ENCODE measurements at places on chromosomes 6 and 20.

- DNase-seq, result no peak
Measured at GRCh38 chr6:133854364-133855275, 34.3 kb upstream of the TCF21 start.

DNA sequence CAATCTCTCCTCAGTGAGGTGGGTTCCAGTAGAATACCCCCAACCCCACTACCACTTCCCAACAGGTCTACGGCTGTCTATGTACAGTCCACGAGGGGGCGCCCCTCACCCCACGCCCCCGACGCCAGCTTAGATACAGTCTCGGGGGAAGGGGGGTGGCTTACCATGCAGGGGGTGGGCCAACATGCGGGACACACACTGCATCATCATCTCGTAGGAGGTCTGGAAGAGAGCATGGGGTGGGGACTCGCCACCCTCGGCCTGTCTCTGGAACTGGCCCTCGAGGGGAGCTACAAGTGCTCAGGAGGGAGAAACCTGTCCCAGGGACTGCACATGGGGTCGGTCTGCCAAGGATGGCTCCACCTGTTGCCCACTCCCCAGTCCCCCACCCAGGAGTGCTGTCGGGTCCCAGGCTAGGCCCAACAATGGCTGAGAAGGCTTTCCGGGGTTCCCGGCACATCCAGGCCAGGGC is 8.5 kb downstream of the MTCH1 start:
- DNase-seq, result no peak

- no peak for DNase-seq
Measured at GRCh38 chr6:146574211-146574610, 24.6 kb upstream of the ADGB start.

- DNase-seq, result no peak
Measured at GRCh38 chr6:169166896-169167580, 86.6 kb downstream of the THBS2 start.

DNA sequence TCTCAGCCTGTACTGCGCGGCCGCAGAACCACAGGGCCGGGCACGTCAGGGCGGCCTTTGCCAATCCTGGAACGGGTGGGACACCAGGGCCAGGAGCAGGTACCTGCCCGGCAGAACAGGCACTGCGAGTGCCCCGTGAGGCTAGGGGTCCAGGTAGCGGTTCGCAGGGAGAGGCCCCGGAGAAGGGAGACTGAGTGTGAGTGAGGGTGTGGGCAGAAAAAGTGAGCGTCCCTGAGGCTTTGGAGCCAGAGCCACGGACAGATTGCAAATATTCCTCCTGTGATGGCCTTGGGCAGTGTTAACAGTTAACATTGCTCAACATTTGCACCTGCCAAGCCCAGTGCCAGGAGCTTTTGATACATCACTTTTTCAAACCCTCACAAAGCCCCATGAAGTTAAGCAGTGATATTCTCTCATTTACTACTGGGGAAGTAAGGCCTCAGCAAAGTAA is 491 bp downstream of the GNMT start:
- DNase-seq, result no peak

- DNase-seq, result no peak
Measured at GRCh38 chr6:24545691-24546090, 50.9 kb downstream of the ALDH5A1 start.

DNA sequence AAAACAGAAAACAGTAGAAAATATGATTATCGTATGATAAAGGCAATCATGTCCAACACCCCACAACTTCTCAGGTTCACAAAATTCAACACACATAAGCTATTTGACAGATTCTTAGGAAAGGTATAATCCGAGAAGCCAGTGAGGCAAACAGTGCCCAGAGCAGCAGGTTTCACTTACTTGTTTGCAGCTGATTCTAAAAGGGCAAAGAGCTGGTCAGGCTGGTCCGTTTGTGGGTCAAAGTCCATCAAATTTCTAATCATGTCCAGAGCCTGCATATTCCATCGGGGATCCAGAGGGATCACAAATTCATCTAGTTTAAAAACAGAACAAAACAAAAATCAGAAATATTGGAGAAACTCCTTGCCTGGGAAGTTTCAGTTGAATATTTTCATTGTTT is 69.8 kb upstream of the LYRM2 start:
- no peak for DNase-seq

- DNase-seq, result no peak
Measured at GRCh38 chr6:24053057-24053456, 73.0 kb upstream of the NRSN1 start.

- no peak for DNase-seq
Measured at GRCh38 chr6:1705630-1706029, 95.9 kb downstream of the FOXC1 start.

GRCh38 chr6:149855040-149855654 is 9.0 kb downstream of the LRP11 start:
- peak; percentile 82 for DNase-seq
